T47D (cell line): ENCODE measurements at places on chromosomes 1 and 21.
A peak's percentile ranks its signal among the peaks of the same experiment; 100 is the strongest.

GRCh38 chr1:223815020-223815853, 30.5 kb downstream of the TP53BP2 start:
- no peak for DNase-seq

DNA sequence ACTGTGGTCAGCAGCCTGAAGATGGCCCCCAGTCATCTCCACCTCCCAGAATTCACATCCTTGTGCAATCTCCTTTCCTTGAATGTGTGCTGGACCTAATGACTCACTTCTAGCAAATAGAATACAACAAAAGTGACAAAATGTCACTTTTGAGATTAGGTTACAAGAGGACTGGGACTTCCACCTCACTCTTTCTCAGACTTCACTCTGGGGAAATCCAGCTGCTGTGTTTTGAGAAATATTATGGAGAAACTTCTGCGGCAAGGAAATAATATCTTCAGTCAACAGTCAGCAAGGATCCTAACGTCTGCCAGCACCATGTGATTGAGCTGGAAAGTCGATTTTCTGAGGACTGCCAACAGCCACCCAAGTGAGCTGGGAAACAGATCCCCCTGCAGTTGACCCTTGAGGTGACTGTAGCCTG, 70.5 kb upstream of the GADD45A start:
- no peak for DNase-seq

DNA sequence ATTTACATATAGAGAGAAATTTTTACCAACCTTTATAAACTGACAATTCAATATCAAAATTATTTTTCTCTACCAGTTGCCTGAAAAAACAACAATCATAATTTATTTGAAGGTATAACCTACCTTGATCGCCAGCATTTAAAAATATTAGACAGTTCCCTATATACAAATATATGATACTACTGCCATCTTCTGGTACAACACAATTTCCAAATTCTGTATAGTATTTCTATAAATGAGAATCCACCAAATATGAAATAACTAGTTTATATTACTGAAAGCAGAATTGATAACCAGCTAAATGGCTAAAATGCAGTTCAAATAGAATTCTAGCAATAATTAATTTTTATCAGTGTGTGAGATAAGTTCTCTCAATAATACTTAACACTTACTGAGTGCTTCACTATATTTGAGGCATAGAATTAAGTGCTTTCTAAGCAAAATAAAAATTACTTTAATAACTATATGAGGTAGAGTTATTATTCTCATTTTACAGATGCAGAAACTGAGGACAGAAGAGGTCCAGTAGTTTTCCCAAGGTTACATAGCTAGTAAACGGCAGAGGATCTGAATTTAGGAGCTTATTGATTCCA, 75.6 kb downstream of the PIGK start:
- DNase-seq: no peak

GRCh38 chr1:203621559-203622262, 4.9 kb upstream of the ATP2B4 start:
- DNase-seq: no peak

DNA sequence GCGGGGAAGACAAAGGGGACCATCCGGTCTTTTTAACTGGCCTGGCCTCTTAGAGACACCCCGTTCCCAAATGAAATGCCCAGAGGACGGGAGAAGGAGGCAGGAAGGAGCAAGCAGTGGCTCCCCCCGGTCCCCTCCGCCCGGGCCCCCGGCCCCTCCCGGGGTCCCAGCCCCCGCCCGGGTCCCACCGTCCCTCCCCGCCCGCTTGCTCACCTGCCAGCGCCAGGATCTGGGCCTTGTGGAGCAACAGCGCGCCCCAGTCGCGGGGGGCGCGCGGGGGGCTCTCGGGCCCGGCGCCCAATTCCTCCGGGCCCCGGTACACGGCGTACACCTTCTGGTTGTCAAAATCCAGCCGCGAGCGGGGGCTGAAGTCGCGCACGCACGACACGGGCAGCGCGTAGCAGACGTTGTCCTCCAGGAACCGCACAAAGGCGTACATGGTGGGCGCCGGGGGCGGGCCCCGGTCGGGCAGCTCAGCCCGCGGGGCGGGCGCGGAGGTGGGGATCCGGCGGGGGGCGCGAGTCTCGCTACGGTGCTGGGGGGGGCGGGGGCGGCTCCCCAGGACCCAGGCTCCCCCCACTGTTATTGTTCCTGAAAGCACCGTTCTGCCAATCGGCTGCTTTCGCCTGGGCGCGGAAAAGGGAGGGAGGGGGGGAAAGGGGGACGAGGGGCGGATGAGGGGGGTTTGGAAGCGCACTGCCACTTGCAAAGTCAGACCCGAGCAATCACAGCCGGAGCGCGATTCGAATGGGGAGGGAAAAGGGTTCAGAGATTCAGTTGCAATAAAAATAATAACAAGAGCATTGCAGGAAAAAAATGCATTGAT, at the start of gene BEND5:
TSS of gene BEND5 (minus strand) at position 499 of the 826 bp plus-strand sequence. CDS start at position 439, 60 bp downstream.
- DNase-seq: no peak

GRCh38 chr1:103145449-103145848, 37.1 kb upstream of the COL11A1 start:
- DNase-seq: no peak

DNA sequence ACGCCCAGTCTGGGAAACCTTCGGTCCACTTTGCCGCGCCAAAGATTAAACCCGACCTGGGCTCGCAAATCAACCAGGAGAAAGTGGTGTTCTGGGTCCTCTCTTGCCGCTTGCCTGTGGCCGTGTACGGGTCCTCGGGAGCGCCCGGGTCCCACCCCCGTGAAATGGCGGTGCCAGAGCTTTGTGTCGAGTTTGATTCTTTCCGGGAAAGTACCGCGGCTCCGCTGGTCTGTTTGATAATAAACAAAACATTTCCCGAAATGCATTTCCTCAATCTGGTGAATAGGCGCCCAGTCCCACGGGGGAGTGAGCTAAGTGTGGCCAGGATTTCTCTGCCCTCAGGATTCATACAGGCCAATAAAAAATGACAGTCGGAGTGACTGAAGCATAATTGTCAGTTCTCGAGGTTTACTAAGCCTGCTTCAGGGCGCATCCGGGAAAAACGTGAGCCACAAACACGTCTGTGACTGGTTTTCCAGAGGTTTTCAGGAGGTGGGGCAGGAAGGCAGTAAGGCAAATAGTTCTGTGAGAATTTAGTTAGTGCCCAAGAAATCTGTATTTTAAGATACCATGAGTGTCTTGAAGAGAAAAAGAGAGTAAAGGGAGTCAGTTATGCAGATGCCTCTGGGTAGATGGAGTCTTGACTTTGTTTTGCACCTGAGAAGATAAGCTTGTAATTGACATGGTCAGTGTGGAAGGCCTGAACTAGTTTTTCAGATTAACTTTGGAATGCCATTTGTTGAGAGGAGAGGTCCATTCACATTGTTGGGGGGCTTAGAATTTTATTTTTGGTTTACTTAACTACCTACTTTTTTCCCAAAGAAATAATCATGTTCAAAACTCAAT, 675 bp downstream of the IFNAR1 start:
- DNase-seq: peak; percentile 75

- peak; percentile 66 for DNase-seq
Measured at GRCh38 chr1:93447481-93448291, at the start of gene FNBP1L. Gene FNBP1L, plus strand, starts transcription at chr1:93448118. Its CDS starts 164 bp downstream, at chr1:93448282.

GRCh38 chr1:2049718-2050431, at the start of gene PRKCZ:
Gene PRKCZ, plus strand, starts transcription at chr1:2050411. Its CDS starts 220 bp downstream, at chr1:2050631.
- peak; percentile 95 for DNase-seq

- no peak for DNase-seq
Measured at GRCh38 chr1:228803421-228803820, 68.1 kb downstream of the RHOU start.

DNA sequence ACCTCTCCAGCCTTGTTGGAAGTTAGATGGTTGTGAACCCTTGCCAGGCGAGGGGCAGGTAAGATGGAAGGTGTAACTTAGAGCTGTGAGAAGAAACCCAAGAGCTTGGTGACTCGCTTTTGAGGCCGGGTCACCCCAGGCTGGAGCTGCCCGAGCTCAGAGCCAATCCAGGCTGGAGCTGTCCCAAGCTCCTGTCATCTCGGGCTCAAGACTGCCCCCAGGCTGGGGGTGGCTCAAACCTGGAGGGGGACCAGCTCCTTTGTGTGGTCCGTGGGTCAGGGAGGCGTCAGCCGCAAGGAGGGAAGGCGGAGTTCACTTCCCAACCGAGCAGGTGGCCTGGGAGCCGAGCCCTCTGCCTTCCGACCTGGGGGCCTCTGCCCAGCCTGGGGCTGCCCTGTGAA, 2.0 kb downstream of the HUNK start:
- peak; percentile 25 for DNase-seq
